KG1 (cell line): ENCODE measurements at places on chromosomes 16 and 17.

GRCh38 chr17:50210240-50211225 is 9.1 kb upstream of the COL1A1 start:
- no peak for DNase-seq

GRCh38 chr17:79947351-79948031 is 88.2 kb downstream of the TBC1D16 start:
- DNase-seq: no peak

- DNase-seq: no peak
Observed at GRCh38 chr17:18858567-18859245, 775 bp downstream of the PRPSAP2 start.

DNA sequence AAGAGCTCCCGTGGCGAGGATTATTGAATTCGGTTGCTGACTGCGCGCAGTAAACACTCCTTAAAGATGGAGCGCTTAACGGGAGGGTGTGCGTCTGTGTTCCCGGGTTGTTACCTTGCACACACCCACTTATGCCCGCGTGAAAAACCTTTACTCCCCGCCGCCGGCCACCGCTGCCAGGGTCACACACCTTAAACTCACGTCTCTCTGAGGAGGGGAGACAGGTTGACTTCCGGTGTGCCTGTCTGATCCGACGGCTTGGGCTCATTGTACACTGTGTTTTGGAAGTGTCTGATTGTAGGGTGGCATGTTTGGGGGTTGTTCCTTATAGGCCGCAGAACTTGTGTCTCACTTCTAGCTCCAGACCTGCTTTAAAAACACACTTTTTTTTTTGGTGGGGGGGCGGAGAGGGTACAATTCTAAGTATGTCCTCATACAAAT is 66.8 kb downstream of the KPNA2 start:
- DNase-seq: no peak

GRCh38 chr16:53515811-53516210 is 12.8 kb upstream of the AKTIP start:
- no peak for DNase-seq

GRCh38 chr16:2956579-2956956 is 7.5 kb upstream of the KREMEN2 start:
- DNase-seq: no peak

- peak; percentile 55 for DNase-seq
Observed at GRCh38 chr17:80761110-80761871, 216.7 kb downstream of the RPTOR start.

DNA sequence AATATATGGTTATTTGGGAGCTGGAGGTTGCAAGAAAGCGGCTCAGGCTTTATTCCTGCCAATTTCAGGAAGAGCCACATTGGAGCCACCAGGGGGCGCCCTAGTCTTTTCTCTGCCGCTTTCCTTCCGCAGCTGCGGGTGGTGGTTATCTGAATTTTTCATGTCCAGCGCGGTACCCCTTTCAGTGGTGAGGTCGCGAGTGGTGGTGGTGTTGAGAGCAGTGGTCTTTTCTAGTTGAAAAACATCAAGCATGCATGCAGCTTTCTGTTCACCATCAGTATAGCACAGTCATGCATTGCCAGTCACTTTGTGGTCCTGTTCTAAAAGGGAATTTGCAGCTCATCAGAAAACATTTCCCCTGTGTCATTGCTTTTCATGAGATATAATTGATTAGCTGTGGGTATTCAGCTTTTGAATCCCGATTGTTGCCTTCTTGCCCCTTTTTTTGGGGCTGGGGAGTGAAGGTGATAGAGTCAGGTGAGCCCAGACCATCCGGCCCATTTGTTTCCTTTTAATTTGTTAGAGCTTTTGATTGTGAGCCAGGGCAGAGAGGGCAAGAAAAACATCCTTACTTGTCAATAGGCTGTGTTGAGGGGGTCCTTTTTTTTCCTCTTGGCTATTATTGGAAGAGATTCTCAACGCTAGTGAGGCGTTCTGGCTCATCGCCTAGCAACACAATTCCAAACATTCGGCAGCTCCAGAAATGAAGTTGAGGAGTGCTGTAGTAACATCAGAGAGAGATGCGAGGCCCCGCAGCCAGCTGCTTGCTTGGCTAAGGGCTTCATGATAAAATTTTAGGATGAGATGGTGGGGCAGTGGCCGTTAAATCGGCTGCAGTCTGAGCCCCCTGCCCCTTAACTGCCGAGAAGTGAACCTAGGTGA is 119.0 kb downstream of the SNX29 start:
- no peak for DNase-seq

DNA sequence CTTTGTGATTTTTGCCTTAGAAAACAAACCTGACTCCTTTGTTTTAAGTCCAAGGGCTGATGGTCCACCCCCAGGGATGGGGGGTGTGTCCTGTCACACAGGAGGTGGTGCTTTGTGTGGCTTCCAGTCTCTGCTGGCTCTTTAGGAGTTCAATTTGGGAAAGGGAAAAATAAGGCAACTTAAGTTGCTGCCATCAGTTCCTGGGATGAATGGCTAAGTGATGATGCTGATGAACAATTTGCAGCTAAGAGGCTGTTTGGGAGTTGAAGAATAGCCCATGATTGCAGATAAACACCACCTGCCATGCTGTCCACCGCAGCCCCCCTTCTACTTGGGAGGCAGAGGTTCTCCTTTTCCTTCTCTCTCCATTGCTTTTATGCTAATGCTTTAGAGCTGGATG is 40.2 kb downstream of the ARL4D start:
- no peak for DNase-seq

- no peak for DNase-seq
Observed at GRCh38 chr16:48629531-48629930, 19.6 kb upstream of the N4BP1 start.

DNA sequence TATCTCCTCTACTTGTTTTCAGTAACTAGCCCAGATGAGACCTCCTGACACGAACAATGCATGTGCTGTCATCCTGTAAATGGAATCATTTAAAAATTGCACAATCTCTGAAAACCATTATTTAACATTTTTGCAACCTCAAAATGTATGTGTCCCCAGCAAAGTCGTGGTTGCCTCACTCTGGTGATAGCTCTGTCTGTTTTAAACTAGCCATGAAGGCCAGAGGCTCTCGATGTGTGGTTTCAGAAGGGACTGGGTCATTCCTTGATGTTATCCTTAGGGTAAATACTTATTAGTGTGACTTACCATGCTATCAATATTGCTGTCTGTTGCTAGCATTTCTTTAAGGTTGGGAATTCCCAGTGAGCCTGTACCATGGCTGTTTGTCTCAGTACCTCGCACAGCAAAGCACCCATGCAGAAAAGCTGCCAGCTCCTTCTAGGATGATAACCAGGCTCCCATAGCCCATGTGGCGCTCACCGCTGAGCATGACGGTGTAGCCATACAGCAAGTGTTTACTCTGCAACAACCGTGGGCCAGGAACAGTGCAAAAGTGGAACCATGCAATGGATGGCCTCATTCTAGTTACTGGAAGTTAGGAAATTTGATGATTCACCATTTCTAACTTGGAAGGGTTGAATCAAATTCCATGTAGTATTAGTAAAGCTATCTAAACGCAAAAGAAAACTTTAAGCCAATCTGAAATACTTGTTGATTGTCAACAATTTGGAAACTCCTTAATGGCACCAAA is 2.9 kb upstream of the PGS1 start:
- DNase-seq: no peak

DNA sequence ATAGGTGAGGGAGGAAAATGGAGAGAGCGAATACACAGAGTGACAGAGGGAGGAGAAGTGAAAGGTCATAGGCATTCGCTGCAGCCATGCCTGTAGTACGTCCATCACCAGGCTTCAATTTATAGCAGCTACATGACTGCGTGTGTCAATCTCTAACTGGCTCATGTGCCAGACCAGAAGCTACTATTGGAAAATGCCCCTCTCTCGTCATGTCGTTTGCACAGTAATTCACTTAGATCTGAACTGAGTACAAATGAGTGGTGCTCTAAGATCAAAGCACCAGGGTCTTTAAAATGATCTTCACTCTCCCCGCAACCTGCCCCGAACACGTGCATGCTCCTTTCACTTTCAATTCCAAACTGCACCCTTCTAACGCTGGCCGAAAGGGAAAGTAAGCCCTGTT is 51.3 kb downstream of the ADCY9 start:
- no peak for DNase-seq

DNA sequence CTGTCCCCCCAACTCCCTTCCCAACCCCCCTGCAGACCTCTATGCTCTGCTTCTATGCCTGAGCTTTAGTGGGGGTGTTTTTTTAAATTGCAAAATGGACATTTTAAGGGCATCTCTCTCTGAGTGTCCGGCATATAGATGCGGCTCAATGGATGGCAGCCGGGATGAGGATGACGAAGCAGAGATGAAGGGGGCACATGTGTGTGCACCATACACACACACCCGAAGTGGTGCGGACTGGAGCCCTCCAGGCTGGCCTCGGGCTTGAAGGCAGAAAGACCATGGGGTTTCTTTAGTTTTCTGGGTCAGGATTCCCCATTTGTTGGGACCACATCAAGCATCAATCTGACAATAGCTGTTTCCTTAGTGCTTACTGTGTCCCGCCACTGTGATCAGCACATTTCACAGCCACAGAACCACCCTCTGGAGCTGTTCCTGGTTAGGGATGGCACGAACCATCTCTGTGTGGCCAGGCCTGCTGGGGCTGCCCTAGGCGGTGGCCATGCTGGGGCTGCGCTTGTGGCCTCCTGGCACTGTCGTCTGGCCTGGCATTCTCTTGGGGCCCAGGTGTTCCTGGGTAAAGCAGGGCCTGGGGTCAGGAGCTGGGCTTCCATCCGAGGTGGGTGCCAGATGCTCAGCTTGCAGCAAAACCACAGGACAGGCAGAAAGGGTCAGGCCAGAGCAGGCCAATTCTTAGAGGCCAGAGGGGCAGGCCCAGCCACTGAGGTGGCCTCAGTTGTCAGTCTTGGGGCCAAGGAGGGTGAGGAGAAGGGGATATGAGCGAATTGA is 49.9 kb downstream of the NT5M start:
- DNase-seq: no peak

DNA sequence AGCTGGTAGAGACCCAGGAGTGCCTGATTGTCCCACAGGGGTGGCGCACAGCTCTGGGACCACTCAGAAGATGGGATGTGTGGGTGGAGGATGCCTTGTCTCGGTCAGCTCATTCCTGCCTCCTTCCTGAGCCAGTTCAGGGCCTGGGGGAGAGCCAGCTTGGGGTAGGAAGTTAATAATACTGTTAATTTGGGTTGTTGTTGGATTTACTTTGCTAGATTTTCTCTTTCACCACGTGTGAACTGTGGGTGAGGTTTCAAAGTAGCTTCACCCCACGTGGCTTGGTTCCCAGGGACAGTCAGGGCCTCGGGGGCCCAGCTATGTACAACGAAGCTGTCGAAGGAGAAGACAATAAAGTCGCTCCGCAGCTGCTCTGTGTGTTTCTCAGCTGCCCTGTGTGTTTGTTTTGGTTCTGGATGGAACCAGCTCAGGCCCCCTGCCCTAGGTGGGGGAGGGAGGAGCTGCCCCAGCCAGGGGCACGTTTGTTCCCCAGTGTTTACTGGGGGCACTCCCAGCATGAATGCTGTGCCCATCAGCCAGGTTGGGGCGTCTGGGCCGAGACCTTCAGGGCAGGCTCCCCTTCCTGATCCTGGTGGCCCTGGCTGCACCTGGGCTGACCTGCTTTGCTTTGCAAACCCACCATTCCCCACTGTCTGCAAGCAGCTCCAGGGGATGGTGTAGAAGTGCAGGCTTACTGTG is 2.3 kb downstream of the NUDT16L1 start:
- DNase-seq: no peak

DNA sequence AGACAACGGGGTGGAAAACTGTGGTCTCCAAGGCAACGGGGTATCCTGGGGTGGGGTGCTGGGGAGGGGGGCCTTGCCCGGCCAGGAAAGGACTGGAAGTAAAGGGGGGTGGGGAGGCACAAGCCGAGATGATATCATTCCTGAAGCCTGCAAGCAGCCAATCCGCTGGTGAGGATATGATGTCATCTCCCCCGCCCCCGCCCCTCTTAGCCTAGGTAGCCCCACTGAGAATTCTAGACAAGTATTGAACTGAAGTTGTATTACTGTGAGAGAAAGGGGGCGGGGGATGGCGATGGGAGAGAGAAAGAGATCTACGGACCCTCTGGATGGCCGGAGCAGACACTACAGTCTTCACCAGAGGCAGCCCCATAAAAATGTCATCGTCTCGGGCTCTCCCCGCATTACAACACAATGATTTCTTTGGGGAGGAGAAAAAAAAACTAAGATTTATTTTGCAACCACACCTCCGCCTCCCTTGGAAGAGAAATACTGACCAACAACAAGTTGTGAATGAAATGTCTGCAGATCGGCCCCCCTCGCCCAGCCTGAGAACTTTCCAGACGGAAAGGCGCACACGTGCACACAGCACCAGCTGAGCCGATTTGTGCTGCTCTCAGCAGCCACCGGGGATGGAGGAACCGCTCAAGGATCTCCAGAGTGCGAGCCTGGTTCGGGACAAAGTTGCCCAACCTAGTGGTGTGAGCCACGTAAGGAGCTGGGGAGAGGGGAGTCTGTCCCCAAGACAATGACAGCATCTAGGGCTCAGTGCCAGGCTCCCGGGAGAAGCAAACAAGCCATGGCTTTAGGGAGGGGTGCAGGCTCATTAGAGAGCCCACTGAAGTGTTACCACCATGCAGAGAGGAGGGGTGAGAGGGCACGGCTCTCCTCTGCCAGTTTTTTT is 222.1 kb downstream of the SOX9 start:
- no peak for DNase-seq

GRCh38 chr17:16052486-16052885 is 52.9 kb downstream of the TTC19 start:
- DNase-seq: no peak

DNA sequence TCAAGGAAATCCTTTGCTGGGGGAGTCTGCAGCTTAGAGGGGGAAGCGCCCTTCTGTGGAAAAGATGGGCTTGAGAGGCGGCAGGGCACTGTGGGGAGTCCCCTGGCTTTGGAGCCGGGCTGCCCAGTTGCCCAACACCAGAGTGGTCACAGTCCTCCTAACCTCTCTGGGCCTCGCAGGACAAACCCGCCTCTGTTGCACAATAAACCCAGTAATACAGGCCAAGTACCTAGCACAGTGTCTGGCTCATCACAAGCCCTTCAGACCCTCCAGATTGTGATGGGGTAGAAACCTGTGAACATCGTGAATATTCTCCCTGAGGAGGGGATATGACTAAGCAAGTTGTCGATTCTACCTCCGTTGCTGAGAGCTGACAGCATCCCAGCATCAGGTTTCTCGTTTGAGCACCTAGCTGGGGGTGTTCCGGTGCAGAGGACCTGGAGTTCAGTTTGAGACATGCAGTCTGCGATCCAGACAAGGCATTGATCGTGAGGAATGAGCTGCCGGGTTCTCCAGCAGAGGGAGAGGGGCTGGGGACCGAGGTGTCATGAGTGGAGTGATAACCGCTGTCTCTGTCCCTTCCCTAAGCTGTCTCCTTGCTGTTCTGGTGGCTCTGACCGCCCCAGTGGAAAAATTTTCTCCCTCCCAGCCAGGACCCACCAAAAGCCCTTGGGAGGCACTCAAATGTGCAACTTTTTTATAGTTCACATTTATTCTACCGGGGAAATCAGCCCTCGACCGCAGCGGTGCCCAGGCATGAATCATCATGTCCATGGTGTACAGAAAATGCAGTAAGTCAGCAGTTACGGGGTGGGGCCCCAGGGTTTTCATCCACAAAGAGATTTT is 161.9 kb downstream of the WSCD1 start:
- DNase-seq: no peak

GRCh38 chr17:80431246-80432195 is 16.6 kb downstream of the ENDOV start:
- DNase-seq: no peak
